ENCODE measurements at places on chromosomes 7 and 10.

DNA sequence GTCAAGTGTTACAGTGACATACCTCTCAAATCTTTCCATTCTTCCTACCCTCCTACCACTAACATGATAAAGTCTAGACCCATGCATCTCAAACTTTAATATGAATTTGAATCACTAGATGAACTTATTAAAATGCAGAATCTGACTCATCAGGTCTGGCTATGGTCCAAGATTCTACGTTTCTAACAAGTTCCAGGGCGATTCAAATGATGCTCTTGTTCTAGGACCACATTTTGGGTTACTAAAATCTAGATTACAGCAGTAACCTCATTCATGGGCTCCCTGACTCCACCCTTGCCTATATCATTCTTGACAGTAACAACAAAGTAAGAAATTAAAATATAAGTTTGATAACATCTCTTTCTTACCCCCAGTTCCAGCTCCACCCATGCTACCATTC lies 124.8 kb upstream of the LSM8 start:
- no peak for DNase-seq

GRCh38 chr10:113867904-113868303 lies 13.4 kb downstream of the NHLRC2 start:
- no peak for DNase-seq

- DNase-seq, result peak; percentile 45
Observed at GRCh38 chr7:4683884-4684565, 1.9 kb downstream of the FOXK1 start.

DNA sequence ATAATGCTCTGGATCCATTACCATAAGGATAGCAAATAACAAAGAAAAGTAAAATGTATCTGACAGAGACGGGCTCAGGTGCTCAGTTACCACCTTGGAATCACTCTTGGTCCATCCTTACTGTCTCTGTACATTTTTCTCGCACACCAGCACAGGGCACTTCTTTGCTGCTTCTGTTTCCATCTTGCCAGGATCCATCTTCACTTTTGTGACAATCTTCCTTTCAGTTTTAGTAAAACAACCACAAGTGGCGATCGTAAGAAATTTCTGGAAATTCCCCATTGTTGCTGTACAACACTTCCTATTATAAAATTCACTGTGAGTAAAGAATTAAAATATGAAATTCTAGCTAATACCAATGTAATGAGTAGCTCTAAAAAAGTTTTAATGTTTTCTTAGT lies 695.5 kb downstream of the GRM8 start:
- no peak for DNase-seq

GRCh38 chr7:105173586-105173985 lies 159.6 kb downstream of the KMT2E start:
- no peak for DNase-seq

DNA sequence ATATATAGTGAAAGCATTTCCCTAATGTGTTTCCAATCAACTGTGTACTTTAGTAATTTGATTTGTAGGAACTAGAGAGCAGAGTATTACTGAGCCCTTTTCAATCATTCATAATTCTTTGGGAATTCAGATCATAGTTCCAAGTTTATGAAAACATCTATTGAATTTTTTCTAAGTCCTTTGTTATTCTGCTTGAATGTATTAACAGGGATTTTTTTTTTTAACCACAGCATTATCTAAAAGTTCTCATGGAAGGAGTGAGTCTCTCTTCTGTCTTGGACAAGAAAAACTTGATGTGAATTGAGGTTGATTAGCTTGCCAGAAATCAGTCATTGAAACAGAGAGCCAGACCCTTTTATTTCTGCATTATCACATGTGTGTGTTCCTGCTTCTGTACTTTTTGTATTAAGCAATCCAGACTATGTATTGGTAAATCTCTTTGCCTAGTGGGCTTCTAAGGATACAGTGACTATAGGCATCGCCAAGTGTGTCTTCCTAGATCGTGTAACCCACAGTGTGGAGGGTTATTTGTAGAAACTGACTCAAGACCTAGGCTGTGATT lies 59.9 kb downstream of the BMPER start:
- DNase-seq, result no peak

GRCh38 chr10:106682175-106682574 lies 482.3 kb downstream of the SORCS1 start:
- DNase-seq, result no peak

- DNase-seq, result no peak
Observed at GRCh38 chr7:157476654-157477549, 140.1 kb downstream of the DNAJB6 start.

GRCh38 chr10:87895430-87895829 lies 32.0 kb downstream of the PTEN start:
- DNase-seq, result no peak

- peak; percentile 46 for DNase-seq
Observed at GRCh38 chr10:100744136-100744986, 1.0 kb upstream of the PAX2 start.

DNA sequence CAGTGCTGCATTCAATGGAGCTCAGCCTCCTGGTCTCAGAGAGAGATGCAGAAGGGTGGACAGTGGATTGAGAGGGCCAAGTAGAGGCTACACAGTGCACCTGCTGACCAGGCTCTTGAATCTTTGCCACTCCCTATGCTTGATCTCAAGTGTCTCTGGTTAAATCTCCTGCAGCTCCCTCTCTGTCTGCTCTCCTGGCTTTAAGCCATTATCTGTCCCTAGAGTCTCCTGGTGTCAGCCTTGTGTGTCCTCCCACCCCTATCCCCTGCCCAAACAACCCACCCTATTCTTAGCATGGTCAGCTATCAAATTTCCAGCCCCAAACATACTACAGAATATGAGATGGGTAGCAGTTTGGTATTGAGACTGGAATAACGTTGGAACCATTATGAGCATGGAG lies 479.3 kb upstream of the CELF2 start:
- no peak for DNase-seq

- no peak for DNase-seq
Observed at GRCh38 chr7:42097752-42098151, 139.3 kb downstream of the GLI3 start.

GRCh38 chr7:20440472-20441105 lies 109.9 kb downstream of the ITGB8 start:
- peak; percentile 29 for DNase-seq

DNA sequence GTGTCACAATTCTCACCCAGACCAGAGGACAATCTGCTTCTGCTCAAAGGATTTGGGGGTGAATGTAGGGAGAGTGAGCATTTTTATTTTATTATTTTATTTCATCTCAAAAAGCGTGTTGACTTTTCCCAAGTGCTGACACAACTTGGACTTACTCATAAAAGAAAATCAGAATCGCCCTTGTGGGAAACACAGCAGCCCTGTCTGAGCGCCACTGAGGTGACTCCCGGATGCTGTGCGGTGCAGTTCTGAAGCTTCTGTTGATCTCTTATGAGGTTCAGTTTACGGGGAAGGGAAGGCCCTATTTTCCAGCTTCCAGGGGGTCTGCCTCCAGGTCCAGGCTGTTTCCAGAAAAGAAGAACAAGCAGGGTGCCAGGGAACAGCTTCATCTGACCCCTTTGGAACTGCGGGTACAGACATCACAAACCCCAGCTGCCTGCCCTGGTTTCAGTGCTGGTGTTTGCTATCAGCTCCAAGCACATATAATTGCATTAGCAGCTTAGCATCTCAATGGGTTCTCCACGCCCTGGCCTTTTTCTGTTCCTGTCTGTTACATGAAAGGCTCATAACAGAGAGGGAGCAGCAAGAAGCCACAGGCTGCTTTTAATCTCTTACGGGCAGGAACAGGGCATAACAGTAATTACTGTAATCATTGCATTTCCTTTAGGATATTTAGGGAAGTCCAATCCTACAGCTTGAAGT lies 52.4 kb downstream of the PARP12 start:
- no peak for DNase-seq

GRCh38 chr10:107420196-107420595 lies 255.7 kb upstream of the SORCS1 start:
- DNase-seq, result no peak

- DNase-seq, result no peak
Observed at GRCh38 chr10:4281190-4281825, 496.3 kb upstream of the KLF6 start.

- peak; percentile 42 for DNase-seq
Observed at GRCh38 chr10:72834183-72834825, 59.2 kb upstream of the OIT3 start.

GRCh38 chr10:21934307-21934706 lies 69.2 kb downstream of the DNAJC1 start:
- DNase-seq, result no peak

DNA sequence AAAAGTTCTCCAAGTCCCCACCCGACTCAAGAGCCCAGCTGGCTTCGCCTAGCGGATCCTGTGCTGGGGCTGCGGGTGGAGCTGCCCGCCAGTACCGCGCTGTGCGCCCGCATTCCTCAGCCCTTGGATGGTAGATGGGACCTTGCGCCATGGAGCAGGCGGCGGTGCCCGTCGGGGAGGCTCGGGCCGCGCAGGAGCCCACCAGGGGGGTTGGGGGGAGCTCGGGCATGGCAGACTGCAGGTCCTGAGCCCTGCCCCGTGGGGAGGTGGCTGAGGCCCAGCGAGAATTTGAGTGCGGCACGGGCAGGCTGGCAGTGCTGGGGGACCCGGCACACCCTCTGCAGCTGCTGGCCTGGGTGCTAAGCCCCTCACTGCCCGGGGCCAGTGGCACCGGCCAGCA lies 57.0 kb downstream of the TBC1D12 start:
- no peak for DNase-seq

DNA sequence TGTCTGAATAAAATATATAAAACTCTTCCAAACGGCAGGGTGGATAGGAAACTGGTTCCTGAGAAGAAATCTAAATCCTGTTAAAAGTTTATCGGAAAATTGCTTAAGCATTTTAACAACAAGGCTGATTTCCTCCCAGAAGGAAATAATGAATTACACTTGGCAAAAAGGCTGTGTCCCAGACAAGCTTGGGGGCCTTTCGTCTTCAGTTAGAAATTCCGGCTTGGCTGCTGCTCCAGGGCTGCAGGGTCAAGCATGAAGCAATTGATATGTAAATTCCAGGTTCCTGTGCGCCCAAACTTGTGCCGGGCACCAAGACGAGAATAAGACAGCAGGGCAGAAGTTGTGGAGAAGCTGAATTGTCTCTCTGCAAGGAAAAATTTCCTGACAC lies 38.0 kb upstream of the LBX1 start:
- DNase-seq, result no peak

DNA sequence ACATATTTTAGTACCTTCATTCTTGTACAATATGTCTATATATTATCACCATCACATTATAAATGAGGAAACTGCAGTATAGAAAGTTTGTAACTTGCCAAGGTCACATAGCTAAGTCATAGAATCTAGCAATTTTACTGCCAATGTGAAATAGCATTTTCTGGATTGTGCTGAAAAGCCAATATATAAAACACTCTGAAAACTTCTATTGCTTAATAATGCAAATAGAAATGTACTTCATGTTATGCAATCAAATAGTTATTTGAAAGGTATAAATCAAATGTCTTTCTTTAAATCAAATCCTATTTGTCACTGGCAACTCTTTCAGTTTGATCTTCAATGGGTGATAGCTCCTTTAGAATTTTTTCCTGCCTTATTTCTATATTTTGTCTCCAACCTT lies 129.5 kb downstream of the TMEM26 start:
- DNase-seq, result no peak

DNA sequence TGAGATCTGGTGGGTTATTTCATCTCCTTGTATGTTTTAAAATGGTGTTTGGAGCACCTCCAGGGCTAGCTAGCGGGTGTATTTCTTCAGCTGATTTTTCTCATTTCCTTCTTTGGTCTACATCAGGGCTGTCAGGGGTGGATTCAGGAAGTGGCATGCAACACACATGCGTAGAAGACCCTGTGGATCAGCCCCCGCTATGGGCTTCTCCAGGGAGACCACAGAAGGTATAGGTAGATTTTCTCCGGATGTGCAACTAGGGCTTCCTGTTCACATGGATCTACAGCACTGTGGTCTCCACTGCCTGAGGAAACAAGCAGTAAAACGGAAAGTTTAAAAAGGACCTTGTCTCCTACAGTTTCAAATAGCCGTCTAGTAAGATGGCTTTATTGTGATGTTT lies 10.4 kb downstream of the NUB1 start:
- peak; percentile 64 for DNase-seq

DNA sequence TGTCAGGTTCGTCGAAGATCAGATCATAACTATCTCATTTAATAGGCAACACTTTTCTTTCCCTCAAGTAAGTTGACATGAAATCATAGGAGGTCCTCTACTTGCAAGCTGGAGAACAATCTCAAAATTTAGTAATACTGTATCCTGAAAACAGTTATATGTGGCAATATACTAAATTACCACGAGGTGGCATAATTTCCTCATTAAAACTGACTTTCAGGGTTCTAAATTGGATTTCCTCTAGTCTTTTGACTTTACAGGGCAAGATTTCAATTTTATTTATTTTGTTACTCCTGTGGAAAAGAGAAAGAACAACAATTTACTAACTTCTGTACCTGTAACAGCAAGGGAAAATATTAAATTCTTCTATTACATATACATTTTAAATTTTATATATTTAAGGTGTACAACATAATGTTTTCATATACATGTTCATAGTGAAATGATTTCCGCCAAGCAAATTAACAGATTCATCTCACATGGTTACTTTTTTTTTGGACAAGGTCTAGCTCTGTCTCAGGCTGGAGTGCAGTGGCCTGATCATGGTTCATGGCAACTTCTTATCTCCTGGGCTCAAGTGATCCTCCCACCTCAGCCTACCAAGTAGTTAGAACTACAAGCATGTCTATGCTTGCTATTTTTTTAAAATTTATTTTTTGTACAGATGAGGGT lies 53.4 kb upstream of the CYP2C18 start:
- DNase-seq, result no peak

DNA sequence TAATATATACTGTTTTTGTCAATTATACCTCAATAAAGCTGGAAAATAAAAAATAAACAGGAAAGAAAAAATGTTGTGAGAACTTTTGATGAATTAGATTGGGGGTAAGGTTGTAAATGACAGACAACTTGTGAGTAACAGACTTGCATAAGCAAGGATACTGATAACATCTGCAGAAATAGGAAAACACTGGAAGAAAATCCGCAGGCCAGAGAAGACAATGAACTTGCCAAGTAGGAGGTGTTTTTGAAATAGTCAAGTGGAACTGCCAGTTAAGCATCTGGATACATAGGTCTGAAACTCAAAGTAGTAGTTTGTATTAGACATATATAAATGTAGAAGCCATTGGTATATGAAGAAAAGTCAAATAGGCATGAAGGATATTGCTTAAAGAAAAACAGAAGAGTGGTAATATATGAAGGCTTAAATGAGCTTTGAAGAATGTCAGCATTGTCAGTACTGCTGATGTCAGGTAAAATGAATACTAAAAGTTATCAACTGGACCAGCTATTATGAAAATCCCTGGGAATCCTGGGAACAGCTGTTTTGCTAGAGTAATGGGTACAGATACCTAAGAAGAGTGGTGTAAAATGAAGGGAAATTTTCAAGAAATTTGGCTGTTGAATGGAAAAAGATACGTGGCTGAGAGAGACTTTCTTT lies 58.7 kb downstream of the DNAJC1 start:
- DNase-seq, result no peak

GRCh38 chr7:21370283-21370982 lies 57.5 kb upstream of the SP4 start:
- no peak for DNase-seq

GRCh38 chr10:95601116-95601719 lies 40.0 kb upstream of the SORBS1 start:
- peak; percentile 65 for DNase-seq

Data from activated CD4-positive, alpha-beta T cell treated with anti-CD3 and anti-CD28 coated beads for 48 hours (primary cell).